ENCODE measurements at places on chromosomes 16 and 17.

DNA sequence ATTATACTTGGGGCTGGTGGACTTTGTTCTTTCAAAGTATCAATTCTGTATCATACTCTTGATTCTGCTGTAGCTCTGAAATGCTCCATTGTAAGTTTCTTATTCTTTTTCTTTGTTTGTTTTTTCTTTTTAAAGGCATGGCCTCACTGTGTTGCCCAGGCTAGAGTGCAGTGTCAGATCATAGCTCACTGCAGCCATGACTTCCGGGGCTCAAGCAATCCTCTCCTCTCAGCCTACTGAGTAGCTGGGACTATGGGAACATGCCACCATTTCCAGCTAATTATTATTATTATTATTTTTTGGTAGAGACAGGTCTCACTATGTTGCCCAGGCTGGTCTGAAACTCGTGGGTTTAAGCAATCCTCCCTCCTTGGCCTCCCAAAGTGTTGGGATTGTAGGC, 38.9 kb upstream of the METTL9 start:
- no peak for DNase-seq

GRCh38 chr17:34837876-34838478, 123.3 kb downstream of the CCT6B start:
- no peak for DNase-seq

DNA sequence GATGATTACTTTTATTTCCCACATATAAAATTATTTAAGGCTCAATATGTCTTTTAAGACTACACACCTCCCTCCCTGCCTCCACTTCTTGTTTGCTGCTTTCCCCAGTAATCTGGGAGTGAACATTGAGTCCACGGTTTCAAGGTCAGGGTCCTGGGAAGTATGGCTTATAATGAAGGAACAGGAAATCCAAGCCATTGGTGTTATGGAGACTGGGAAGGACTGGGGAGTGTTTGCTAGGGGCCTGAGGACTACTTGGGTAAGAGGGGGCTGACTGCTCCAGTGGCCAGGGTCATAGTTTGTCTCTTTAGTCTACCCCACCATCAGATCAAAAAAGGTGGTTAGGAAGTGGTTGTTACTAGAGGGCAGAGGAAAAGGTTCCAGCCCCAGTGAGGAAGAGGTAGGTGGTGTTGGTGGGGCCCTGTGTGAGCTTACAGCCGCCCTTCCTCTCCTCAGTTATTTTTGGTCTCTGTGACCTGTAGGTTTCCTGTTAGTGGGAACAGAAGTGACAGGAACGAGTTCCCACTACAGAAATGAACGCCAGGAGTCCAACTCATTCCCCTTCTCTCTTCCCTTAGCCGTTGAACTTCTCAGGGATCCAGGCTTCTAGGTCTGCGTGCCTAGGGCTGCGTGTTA, 742 bp upstream of the SLC16A13 start:
- DNase-seq, result no peak

DNA sequence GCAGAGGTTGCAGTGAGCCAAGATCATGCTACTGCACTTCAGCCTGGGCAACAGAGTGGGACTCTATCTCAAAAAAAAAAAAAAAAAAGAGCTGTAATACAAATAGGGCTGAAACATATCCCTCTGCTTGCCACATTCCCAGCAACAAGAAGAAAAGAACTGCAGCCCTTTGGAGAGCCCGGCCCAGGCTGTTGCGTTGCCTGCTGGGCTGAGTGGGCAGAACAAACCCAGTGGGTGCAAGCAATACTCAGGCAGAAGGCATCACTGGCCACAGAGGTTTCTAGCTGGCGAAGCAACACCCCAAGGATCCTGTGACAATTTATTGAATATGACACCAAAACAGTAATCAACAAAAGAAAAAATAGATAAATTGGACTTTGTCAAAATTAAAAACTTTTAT, 44.0 kb downstream of the PIGL start:
- no peak for DNase-seq

DNA sequence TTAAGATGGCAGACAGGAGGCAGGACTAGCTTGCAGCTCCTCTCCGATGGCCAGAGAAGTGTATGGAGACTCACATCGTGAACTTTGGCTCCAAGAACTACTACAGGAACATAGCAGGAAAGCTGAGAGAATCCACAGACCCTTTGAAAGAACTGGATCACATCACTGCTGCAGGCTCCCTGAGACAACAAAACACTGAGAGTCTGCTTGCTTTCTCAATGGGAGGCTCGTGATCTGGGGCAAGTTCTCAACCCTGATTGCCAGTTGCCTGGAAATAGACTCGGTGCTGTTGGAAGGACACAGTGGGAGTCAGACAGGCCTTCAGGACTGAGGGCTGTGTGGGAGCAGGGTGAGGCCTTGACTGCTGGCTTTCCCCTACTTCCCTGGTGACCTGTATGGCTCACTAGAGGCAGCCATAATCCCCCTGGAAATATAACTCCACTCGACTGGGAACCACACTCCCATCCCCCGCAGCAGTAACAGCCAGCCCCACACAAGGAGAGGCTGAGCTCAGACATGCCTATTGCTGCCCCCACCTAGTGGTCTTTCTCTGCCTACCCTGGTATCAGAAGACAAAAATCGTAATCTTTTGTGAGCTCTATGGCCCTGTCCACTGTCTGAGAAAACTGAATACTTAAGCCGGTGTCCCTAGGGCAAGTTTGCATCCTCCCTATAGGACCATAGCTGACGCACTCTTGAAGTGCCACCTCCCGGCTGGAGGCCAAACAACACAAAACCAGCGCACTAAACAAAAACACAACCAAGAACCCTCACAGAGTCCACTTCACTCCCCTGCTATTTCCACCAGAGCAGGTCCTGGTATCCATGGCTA, 238.4 kb downstream of the CEP112 start:
- no peak for DNase-seq

DNA sequence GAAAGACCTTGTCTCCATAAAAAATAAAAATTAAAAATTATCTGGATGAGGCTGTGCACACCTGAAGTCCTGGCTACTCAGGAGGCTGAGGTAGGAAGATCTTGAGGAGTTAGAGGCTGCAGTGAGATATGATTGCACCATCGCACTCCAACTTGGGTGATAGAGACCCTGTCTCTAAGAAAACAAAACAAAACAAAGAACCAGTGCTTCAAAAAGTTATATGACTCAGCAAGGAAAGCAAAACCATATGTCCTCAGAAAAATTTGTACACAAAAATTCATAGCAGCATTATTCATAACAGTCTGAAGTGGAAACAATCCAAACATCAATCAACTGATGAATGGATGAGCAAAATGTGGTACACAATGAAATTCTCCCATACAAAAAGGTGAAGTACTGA, 48.9 kb downstream of the SLFN5 start:
- DNase-seq, result no peak

GRCh38 chr16:57377080-57377841, 5.0 kb downstream of the CX3CL1 start:
- DNase-seq, result no peak

- DNase-seq, result no peak
Measured at GRCh38 chr16:67395105-67395457, 1.8 kb upstream of the TPPP3 start.

DNA sequence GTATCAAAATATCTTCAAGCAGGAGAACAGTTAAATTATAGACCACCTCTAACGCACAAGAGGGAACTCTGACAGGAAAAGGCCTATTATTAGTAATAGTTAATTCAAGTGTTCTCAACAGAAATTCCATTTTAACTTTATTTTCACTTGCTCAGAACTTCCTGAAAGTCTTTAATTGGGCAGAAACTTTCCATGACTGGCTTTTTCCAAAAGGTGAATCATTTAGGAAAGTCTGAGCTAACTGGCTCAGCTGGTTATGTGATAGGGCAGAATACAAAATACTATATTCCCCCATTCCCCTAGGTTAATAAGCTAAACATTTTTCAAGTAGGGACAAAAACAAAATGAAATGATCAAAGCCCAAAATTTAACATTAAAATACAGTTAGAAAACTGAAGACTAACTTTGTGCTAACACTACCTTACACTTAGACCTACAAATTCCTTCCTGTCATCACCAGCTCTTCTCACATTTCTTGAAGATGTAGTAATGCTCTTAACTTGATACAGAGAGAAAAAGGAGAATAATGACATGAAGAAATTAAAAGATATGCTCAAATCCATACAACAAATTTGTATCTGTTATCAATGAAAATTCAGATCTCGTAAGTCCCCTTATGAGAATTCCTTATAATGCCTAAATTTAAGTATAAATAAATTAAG, 31.0 kb downstream of the CFDP1 start:
- DNase-seq, result no peak

DNA sequence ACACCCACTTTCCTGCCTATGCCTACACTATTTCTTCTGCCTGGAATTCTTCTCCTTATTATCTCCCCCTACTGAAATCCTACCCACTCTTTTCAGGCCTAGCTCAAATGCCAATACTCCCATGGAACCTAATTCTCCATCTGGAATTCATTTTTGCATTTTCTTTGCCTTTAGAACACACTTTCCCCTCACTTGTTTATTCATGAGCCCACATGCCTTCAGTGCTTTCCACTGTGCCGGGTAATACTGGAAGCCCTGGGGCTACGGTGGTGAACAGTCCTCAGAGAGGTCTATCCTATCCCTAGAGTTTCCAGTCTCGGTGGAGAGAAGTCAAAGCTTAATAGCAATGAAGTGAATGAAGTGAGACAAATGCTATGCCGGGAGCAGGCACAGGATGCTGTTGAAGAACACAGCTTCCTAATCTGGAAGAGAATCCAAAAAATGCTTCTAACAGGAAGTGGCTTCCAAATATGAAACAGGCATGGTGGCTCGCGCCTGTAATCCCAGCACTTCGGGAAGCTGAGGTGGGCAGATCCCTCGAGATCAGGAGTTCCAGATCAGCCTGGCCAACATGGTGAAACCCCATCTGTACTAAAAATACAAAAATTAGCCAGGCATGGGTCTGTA, 322.4 kb downstream of the GRIN2A start:
- no peak for DNase-seq

- DNase-seq, result no peak
Measured at GRCh38 chr16:13056607-13057006, 155.2 kb downstream of the SHISA9 start.

- no peak for DNase-seq
Measured at GRCh38 chr17:48579760-48580554, 1.8 kb upstream of the HOXB4 start.

DNA sequence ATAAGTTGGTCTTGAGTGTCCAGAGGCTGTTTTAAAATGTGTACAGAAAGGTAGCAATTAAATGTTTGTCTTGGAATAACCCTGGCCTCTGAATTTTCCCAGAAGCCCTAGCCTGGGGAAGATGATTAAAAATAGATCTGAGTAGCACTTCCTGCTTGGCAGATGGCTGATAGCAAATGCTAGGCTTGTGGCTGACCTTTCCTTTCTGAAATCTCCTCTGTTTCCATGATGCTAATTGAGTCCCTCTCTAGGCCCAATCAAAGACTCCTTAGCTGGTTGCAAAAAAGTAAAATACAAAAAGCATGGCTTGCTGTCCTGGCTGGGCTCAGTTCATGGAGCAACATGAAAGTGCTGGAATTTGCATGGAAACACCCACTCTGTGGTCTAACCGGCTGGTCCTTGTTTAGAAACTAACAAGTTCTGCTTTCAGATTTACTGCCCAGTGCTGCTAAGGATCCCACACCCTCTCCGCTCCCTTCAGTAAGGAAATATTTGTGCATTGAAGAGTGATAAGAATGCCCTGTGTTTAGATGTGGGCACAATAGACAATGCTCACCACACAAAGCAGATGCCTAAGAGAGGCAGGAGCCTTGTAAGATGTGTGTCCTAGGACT, 40.8 kb downstream of the YPEL2 start:
- DNase-seq, result no peak

- no peak for DNase-seq
Measured at GRCh38 chr17:2874189-2874686, 78.0 kb downstream of the RAP1GAP2 start.

DNA sequence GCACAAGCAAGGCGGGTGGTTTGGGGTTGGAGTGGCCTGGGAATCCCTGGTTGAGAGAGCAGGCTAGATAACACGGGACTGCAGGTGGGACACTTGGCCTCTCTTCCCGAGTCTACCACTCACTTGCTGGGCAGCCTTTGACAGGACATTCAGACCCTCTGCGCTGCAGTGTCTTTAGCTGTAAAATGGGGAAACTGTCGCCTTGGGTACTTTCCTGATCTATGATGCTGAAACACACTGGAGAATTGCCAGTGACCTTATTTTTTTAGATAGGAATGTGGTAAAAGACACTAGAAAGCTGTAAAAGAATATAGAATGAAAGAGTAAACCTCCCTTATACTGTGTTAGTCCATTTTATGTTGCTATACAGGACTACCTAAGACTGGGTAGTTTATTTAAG, 30.5 kb downstream of the KSR1 start:
- DNase-seq, result no peak

DNA sequence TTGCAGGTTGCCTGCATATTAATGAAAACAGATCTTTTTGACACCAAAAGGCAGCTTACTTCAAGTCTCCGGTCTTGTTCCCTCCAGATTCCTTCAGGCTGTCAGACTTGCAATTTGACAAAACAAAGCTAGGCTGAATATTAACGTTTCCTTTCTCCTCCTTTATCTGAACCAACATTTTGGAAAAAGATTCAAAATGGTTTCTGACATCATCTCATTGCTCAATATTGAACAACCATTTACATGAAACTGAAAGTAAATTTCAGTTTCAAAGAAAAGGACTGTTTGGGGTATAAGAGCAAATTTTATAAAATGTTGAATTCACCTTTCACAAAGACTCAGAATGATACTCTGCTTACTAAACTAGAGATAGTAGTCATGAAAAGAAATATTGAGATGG, 521.8 kb downstream of the KCNJ2 start:
- no peak for DNase-seq

DNA sequence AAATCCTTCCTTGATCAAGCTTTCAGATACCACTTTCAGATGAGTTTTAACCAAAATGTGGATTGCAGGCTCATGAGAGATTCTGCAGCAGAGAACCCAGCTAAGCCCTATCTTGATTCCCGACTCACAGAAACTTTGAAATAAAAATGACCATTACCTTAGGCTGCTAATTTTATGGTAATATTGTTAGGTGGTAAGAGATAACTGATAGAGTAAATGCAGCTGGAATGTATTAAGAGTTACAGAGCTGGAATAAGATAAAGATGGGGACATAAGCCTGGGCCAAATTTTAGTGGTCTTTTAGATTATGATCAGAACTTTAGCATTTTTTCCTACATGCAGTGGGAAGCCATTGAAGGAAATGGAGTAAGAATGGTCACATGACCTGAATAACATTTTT, 1074.0 kb downstream of the CDH11 start:
- DNase-seq, result no peak

DNA sequence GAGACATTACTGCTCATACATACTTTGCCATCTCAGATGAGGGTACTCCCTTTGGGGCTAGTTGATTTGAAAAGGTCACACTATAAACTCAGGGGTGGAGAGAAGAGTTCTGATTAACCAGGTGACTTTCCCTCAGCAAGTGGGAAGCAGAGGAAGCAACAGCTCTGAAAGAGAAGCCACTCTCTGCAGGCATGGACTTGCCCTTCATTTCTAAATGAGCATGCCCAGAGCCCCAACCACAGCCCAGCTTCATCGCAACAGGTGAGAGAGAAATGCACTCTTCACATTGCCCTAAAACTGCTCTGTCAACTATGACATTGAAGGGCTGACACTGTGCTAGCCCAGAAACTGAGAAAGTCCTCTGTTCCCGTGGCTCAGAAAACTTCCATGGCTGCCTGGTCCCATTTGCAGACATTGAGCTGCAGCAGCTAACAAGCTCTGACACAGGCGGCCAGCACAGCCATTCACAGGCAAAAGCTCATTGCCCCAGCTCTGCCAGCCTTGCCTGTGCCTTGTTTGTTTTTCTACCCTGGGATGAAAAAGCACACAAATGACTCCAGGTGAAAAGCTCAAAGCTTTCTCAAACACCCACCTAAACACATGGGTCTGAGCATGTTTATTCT, 419.8 kb upstream of the DYNLRB2 start:
- DNase-seq, result no peak

Measured in NCI-H187 treated with DMSO at 0.1 percent for 48 hours (cell line).